Breast epithelium (tissue), 4 donors: ENCODE measurements at places on chromosomes 2 and 18.

DNA sequence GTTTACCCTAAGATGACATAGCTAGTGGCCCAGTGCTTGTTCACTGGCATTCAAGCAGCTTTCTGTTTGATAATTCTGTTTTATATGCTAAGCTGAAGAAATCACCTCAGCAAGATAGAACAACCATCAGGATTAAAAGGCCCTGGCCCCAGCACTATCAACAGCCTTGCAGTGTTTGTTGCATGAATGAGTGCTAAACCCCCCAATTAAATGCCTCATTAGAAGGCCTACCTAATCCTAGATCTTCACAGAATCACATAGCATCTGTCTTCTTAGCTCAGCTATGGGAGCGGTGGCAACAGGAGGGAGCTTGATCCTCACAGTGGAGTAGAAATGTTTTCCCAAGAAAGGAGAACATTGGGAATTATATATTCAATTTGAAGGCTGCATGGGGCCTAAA is 194.1 kb upstream of the HNMT start:
- no peak for DNase-seq

DNA sequence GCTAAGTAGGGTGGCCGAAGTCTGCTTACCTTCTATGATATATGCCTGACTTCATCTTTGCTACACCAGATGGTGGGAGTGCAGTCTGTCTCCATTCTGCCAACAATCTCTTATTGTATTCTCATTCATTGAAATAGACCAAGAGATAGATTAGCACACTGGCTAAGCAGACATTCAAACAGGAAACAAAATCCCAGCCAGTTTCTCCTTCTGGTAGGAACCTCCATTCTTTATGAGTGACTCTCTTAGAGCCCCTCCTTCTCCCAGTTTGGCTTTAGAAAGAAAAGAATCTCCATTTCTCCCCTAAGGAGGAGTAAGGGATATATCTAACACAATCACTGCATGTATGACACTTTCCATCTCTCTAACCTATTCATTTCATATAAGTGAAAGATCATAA is 118.9 kb upstream of the COL5A2 start:
- DNase-seq = no peak

- DNase-seq = peak; percentile 38
These were observed 73.6 kb upstream of the RGPD5 start for GRCh38 chr2:109720380-109721106.

DNA sequence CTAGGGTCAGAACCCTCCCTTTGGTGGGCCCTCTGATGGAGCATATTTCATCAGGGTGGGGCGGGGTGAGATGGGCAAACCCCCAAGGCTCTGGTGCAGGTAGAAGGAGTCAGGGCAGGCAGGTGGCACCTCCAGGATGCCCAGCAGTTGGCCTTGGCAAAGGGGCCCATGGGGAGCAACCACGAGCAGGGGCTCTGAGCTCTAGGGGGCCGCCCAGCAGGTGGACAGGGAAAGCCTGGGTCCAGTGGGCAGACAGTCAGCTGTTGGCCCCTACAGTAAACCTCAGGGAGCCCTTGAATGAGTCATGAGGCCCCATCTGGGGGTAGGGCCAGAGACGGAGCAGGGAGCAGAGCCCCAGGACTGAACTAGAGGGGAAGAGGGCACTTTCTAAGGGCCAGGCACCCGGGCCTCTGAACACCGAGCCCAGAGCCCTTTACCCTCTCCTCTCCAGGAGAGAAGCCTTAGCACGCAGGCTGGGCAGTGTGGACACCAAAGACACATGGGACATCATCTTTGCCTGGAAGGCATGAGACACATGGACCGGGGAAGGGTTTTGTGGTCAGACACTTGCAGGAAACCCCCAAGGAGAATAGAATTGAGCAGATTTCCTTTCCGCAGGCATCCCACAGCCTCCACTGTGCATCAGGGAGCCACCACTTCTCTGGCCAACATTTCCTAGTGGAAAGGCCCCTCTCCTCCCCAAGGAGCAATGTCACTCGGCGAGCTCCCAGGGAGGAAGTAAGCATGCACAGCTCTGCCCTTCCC is 257.3 kb downstream of the GLI2 start:
- no peak for DNase-seq

DNA sequence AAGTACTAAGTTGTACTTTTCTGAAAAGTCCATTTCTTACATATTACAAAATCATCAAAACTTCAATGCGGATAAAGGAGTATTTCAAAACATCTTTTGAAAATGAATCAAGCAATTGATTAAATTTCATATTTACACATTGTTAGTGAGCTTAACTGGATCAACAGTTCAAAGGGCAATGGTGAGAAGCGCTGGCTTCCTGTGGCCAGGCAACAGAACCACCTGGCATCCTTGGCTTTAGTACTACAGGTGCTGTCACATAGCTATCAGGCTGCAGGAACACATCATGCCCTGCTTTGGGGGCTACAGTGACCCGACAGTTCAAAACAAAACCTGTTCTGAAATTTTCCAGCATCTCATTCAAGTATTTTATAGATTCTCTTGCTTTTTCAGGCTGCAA is 59.2 kb downstream of the SMAD2 start:
- DNase-seq = no peak

DNA sequence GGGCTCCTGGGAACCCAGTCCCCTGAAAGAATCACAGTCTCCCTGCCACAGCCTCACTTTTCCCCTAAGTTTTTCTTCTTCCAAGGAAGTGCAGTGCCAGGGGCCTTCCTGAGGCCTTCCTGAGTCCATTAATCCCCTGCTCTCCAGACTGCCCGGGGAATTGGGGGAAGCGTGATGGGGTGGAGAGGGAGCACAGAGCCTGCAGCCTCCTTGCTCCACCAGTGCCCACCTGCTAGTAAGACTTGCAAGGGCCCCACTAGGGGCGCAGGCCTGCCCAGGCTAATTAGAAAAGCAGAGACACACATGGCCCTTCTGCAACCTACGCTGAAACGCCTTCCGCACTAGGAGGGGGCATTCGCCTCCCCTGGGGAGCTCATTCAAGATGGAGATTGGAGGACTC is 110.6 kb downstream of the MRO start:
- no peak for DNase-seq

GRCh38 chr2:202444000-202444399 is 67.9 kb downstream of the BMPR2 start:
- DNase-seq = no peak

- DNase-seq = no peak
These were observed 46.5 kb downstream of the EFEMP1 start for GRCh38 chr2:55877087-55877436.

GRCh38 chr2:173349287-173349686 is 5.4 kb upstream of the CDCA7 start:
- no peak for DNase-seq

DNA sequence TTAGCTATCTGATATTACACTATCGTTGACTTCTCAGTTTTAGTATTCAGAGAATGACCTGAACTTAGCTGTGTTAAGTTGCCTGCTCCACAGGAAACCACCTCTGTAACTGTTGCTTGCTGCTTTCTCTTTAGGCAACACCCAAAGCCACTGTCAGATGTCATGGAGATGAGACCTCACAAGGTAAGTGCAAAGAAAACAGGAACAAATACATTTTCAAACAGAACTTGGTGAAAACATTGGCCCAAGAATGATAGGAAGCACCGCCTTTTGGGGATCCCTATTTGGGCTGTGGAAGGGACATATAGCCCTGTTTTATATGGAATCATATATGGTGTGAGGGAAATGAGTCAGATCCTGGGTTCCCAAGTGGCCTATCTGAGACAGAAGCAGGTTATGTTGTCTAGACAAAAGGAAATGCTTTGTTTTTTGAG is 143.4 kb downstream of the UBE2E3 start:
- DNase-seq = no peak

DNA sequence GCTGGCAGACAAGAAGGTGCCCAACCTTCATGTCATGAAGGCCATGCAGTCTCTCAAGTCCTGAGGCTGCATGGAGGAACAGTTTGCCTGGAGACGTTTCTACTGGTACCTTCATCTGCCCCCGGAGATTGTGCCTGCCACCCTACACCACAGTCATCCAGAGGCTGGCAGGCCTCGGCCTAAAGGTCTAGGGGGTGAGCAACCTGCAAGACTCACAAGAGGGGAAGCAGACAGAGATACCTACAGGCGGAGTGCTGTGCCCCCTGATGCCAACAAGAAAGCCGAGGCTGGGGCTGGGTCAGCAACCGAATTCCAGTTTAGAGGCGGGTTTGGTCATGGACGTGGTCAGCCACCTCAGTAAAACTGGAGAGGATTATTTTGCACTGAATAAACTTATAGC is 12.0 kb upstream of the SERTAD2 start:
- DNase-seq = no peak

- DNase-seq = no peak
These were observed 23.1 kb upstream of the TNFAIP6 start for GRCh38 chr2:151334082-151334815.
